Esophagus squamous epithelium (tissue), 5 donors: ENCODE measurements at places on chromosomes 11 and 22.

GRCh38 chr22:41352058-41352457 is 29.7 kb upstream of the TEF start:
- DNase-seq, result no peak

- DNase-seq, result no peak
Observed at GRCh38 chr11:12415342-12415966, 38.1 kb downstream of the PARVA start.

DNA sequence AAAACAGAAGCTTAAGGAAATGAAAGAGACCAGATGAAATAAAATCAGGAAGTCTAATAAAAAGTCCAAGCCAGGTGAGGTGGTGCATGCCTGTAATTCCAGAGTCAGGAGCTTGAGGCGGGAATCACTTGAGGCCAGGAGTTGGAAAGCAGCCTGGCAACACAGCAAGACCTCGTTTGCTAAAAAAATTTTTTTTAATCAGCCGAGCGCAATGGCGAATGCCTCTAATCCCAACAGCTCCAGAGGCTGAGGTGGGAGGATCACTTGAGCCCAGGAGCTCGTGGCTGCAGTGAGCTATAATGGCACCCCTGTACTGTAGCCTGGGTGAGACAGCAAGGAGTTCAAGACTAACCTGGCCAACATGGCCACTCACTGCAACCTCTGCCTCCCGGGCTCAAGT is 8.0 kb downstream of the RAB6A start:
- no peak for DNase-seq

GRCh38 chr22:47303161-47303890 is 540.9 kb downstream of the TBC1D22A start:
- no peak for DNase-seq

DNA sequence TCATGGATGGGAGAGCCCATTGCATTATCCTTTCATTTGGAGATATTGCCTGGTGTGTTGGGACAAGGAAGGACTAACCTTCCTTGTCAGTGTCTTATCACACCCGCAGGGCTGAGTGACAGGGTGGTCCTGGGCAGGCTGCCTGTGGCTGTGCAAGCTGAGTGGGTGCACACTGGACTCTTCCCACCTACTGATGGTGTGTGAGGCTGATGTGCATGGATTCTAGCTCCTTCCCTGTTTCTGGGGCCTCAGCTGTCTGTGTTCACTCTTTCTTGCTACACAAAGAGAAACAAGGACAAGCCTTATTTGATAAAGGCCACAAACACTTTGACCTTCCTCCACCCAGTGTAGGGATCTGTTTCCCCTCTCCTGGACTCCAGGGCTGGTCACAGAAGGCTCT is 22.0 kb downstream of the TBX1 start:
- DNase-seq, result no peak

DNA sequence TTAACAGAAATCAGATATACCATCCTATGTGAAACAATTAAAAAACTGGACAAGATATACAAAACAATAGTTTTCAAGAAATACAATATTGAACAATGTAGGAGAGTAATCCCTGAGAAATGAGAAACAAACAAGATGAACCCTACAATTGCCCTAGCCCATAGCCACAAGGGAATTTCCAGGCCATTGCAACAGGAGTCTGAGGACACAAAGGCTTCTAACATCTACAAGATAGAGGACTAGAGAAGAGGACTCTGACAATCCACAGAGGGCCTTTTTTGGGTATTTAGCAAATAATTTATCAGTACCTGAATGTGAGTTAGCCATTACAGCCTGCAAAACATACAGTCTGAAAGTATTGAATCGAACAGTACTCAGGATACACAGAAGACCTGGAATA is 251.7 kb downstream of the GRM5 start:
- DNase-seq, result no peak

- no peak for DNase-seq
Observed at GRCh38 chr11:119571311-119571710, 148.3 kb upstream of the THY1 start.

- no peak for DNase-seq
Observed at GRCh38 chr11:11422411-11423128, 69.5 kb upstream of the CSNK2A3 start.
